ENCODE measurements at places on chromosomes 4 and X.

DNA sequence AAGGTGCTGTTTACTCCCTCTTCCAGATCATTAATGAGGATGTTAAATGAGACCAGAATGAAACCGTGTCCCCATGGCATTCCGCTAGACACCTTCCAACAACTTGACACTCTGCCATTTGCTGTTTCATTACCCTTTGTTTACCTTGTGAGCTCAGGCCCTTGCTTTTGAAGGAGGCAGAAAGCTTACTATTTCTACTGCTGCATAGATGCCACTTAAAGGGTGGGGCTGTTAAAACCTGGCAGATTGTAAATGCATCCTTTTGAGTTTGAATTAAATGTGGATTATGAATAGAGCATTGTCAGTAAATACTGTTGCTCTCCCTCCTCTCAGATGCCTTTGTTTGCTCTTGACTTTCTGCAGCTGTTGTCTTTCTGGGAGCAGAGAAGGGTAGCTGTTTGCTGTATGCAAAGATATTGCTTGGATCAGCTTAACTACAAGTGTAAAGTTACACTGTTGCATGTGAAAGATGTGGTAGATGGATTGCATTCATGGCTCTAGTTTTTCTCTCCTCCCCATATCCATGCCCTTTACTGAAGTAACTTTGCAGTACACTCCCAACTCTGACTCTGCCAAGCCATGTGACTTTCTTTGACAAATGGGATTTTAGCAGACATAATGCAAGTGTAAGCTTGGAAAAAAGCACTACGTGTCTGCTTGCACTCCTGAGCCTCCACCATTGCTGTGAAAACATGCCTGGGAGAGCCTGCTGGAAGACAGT lies 75.0 kb upstream of the DHX15 start:
- DNase-seq = no peak

- DNase-seq = no peak
Observed at GRCh38 chr4:68951078-68951805, at the start of gene UGT2A3. Gene UGT2A3, minus strand, starts transcription at chr4:68951804. Its CDS starts 44 bp downstream, at chr4:68951760.

GRCh38 chr4:103054030-103054429 lies 22.5 kb downstream of the SLC9B2 start:
- no peak for DNase-seq

DNA sequence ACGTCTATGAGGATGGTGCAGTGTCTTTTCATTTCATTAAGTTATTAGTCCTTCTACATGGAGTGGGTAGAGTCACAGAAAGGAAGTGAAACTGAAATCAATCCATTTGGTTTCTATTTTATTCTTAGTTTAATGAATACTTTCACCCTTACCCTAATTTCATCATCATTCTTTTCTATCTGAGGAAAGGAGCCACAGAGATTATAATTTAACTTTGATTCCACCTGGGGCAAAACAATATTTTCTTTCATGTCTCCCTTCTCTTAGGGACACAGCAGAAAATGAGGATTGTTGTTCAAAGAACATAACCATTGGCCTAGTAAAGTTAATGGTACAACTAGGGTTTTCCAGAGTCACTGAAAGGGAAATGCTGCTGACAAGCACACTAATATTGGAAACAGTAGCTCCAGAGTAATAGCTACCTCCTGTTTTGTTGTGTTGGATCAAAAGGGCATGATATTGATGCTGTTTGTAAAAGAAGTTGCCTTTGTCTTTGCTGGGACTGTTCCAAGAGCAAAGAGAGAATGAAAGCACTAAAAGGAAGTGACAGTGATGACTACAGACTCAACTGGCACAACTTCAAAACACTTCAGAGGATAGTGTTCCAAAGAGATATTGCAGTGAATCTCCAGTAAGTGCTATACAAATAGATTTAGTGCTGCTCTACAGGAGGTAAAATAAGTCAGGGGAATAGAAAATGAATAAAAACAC lies 247.1 kb upstream of the PITX2 start:
- no peak for DNase-seq

DNA sequence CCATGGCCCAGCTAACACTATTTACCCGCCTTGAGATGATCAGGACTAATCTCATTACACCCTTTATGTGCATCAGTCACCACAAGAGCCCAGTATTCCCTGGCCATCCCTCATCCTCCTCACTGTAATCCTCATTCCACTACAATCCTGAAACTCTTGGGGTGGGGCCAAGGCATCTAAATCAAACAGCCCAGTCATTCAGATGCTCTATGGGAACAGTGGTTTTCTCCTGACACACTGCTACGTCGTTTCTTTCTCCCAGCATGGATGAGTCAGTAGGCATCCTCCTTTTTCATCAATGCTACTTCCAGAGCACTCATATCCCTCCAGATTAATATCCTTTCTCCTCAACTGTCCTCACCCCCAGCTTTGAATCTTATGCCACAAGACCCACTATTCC lies 5.6 kb downstream of the SDAD1 start:
- no peak for DNase-seq

DNA sequence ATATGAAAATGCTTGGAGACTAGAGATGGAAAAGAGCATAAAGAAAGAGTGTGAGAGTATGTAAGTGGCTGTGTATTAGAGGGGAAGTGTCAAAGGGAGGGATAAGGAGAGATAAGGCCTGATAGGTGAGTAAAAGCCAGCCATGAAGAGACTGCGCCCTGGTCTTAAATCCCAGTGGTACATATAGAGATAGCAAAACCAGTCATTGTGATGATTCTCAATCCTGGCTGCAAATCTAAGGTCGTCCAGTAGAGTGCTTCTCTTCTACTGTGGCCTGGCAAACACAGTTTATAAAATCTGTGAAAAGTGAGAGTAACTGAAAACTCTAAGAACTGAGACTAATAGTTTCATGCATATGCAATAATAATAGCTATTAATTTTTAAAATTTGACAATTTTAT lies 86.9 kb downstream of the MAB21L2 start:
- no peak for DNase-seq

DNA sequence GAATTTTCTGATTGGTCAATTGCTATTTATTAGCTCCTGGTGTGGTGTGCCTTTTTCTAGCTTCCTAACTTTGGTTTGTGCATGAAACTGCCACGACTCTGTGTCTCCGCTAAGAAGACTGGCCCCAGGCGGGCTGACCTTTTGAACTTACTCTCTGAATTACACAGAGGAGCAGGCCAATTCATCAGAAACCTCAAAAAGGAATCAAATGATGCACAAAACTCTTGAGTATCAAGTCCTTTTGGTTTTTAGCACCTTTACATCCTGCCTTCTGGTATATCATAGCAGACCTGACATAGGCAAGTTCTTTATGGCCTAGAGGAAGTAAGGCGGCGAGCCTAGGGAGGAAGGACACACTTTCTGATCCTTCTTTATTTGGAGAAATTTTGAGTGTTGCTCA lies 17.6 kb downstream of the TKTL1 start:
- no peak for DNase-seq

GRCh38 chr4:183397741-183398297 lies 46.6 kb upstream of the CDKN2AIP start:
- DNase-seq = peak; percentile 51

DNA sequence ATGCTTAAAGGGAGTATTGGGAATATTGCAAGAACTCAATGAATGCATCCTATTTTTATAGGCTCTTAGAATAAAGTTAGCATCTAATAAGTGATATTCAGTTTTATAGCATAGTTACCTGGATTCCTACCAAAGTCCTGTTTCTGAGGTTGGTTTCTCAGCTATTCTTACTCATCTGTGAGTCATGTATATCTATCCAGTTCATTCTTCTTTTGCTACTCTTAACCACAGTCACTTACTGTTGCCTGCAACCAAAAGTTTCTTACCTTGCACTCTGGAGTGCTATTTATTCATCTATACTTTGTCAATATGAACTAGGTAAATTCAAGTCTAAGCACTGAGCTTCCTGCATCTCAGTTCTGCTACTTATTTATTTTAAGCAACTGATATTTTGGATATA lies 322.5 kb downstream of the HS3ST1 start:
- DNase-seq = no peak

DNA sequence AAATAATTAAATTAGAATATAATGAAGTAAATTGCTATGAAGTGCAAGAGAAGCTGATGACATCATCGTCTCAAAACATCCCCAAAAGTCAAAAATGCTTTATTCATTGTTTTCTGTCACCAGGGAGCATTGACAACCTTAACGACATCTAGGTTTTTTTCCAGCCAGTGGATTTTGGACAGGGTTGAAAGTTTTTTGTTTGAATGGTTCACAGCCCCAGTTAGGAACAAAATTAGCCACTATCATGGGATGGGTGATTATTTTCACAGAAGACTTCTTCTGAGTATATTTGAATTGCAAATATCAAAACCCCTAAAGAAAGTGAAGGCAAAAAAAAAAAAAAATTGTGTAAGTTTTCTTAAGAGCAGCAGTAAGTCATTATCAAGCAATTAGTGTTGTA lies 826.1 kb downstream of the STPG2 start:
- no peak for DNase-seq

- DNase-seq = no peak
Observed at GRCh38 chrX:6574762-6575161, 39.8 kb upstream of the VCX3A start.

DNA sequence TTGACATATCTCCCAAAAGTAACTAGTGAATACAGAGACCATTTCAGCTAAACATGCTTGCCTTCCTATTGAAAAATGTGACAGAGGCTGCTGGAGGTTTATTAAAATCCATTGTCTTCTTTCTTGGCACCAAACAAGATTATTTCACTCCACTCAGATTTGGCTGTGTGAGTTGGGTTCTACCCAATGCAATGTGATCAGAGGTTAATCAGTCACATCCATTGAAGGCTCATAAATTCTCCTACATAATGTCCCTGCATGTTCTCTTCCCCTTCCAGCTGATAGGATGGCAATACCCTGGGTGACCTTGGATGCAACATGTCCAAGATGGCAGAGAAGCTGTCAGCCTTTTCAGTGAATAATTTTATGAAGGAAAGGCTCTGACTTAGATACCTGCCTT lies 54.5 kb downstream of the TKTL2 start:
- DNase-seq = no peak

DNA sequence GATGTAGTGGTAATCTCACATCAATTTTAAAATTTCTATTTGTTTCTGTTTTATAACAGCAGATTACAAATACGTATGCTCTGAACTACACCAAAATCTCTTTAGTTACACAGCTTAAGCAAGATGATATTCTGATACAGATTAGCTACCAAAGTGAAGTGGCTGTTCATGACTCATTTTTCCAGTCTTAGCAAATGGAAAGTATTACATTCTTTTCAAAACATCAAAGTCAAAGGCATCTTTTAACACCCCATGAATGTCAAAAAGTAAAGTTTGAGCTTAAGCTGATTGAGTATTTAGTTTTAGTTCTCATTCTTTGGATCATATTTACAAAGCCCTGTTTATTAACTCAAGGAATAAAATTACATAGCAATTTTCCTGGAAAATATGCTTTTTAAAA lies 6.6 kb upstream of the HPGDS start:
- DNase-seq = no peak

DNA sequence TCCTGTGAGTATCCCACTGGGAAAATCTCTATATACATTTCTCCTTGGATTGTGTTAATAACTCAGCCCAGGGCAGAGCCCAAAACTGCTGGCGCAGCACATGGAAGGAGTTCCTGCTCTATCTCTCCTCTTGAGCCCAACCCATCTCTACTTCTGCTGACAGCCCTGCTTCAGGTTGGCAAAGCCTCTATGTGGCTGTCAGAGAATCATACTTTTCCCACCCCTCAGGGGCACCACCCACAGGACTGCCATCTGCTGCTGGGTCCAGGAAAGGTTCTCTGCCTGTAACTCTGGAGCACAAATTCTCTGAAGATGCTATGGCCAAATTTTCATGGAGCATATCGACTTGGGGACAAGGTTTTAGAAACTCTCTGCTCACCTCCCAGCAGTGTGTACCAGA lies 278.5 kb upstream of the EMCN start:
- DNase-seq = no peak

DNA sequence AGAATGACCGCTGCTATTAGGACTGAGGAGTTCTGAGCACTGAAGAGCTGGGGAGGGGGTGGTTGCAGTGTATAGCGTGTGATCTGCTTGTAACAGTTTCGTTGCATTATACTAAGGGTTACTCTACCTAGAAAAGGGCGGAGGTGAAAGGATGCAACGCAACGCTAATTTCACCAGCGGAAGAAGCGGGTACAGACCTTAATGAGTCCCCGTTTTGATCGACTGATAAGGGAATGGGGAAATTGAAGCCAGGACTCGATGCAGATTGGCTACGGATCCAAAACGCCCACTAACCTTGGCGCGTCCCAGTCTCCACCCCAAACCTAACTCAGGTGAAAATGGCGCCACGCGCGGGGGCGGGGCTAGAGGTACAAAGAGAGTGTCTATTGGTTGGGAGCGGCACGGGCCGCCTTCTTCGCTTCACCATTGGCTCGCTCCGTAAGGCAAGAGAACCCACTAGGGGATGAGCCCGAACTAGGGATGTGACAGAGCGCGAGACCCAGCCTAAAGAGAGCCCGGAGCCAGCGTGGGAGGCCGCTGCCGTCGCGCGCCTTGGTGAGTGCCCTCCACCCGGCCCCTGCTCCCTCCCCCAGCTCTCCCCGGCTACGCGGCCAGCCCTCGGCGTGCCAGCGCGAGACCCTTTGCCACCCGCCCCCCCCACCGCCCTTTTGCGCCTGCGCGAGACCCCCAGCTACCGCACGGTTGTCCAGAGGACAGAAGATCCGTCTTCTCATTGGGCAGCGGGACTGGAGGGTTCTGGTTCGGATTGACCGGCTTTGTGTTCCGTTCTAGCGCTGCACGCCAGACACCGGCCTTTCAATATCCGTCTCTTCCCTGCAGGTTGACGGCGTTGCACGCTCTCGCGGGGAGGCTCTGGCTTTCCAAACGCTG lies at the start of gene EBP:
TSS of gene EBP (plus strand) at position 456 of the 891 bp plus-strand sequence. CDS start 1,964 bp downstream, outside the sequence.
- DNase-seq = peak; percentile 93

DNA sequence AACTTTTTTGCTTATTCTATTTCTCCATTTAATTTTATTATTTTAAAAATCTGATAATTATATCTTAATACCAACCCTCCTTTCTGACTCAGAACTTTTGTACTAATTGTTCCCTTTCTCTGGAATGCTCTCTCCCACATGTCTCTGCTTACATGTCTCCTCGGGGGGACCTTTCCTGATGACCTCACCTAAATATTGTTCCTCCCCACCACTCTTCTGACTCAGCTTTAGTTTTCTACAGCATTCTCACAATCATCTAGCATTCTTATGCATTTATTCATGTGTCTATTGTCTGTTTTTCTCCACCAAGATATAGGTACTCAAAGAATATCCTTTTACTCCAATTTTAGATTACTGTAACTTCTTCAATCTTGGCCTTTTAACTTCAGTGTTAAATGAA lies 128.7 kb downstream of the MSL3 start:
- DNase-seq = no peak

DNA sequence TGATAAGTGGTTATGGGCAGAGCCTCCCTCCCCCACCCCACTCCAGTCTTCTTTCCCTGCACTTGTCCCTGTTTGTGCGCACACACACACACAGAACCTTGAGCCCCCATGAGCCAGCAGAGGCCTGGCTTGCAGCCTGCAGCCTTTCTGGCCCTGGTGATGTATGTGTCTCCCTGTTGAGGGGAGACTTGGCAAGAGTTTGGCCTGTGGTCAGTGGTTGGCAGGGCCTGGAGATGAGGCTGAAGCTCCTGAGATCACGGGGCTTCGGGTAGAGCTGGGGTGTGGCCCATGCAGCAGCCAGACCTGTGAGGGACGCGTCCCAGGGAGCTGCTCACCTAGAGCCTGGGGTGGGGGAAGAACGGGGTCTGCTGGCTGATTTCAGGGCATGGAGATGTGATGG lies 2.3 kb downstream of the GPR173 start:
- no peak for DNase-seq

GRCh38 chrX:25721564-25721963 lies 416.6 kb upstream of the MAGEB18 start:
- DNase-seq = no peak

GRCh38 chr4:169437299-169438047 lies 166.7 kb upstream of the SH3RF1 start:
- no peak for DNase-seq

- no peak for DNase-seq
Observed at GRCh38 chr4:3766785-3767569, 792 bp downstream of the ADRA2C start.
